CD4-positive, alpha-beta T cell treated with Interleukin-6 for 4 hours (primary cell): ENCODE measurements at places on chromosomes 16 and 17.

DNA sequence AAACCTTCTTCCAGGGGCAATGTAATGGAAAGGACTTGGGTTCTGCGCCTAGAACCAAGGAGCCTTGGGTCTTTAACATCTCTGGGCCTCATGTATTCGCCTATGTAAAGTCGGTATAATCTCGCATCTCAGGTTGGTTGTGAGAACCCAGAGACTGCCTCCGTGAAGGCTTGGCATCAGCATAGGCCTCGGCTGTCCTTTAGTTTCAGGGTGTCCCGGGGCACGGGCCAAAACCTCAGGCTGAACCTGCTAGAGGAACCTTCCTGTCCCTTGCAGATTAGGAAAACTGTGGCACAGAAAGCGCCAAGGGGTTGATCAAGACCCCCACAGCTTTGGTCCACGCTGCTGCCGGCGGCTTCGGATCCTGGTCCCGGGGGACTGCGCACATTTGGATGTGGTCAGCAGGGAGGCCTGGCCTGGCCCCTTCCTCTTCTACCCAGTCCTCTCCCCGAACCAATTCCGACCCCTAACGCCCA is 772 bp upstream of the PHAF1 start:
- DNase-seq = no peak

- DNase-seq = peak; percentile 31
These were observed 13.5 kb upstream of the SMIM5 start for GRCh38 chr17:75619506-75620431.

DNA sequence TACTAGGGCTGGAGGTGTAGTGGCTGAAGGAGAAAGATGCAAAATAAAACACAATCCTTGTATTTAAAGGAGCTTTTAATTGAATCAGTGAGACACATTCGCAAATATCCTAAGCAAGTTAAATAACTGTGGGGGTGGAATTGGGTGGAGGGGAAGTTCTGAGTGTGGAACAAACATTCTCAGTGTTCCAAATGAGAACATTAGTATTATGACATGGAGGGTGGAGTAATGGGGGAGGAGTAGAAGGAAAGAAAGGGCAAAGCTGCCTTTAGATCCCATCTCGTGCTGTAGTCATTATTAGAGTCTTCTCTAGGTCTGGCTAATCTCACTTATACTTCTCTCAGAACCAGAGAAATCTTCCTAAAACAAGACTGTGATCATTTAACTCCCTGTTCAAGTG is 169.7 kb downstream of the ANKFN1 start:
- no peak for DNase-seq

- no peak for DNase-seq
These were observed 13.2 kb downstream of the GLIS2 start for GRCh38 chr16:4328782-4329775.
